Naive B cell (primary cell): ENCODE measurements at places on chromosomes 13 and 19.

DNA sequence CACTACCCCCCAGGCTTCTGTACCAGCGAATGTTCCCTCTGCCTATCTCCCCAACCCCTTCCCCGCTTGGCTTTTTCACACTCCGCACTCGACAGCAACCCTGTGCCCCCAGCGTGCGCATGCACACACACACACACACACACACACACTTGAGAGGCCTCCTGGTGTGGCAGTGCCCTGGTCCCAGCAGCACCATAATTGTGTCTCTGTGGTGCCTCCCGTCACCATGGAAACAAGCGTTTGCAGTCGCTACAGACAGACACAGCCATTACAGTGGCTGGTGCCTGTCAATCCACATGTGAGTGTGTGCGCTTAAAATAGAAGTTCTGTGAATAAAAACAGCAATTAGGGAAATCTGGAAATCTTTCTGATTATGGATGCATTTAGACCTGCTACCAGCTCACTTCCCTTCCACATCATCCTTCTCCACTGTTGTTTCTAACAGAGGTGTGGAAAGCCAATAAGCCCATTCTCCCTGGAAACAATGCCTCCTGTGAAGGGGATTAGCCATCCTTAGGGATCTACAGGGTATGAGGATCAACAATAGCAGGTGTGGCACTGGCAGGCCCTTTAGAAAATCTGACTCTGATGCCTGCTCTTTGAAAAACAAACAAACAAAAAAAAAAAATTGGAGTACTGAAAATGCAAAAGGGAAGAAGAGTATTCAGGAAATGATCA, 146.3 kb downstream of the DCLK1 start:
- DNase-seq, result no peak

DNA sequence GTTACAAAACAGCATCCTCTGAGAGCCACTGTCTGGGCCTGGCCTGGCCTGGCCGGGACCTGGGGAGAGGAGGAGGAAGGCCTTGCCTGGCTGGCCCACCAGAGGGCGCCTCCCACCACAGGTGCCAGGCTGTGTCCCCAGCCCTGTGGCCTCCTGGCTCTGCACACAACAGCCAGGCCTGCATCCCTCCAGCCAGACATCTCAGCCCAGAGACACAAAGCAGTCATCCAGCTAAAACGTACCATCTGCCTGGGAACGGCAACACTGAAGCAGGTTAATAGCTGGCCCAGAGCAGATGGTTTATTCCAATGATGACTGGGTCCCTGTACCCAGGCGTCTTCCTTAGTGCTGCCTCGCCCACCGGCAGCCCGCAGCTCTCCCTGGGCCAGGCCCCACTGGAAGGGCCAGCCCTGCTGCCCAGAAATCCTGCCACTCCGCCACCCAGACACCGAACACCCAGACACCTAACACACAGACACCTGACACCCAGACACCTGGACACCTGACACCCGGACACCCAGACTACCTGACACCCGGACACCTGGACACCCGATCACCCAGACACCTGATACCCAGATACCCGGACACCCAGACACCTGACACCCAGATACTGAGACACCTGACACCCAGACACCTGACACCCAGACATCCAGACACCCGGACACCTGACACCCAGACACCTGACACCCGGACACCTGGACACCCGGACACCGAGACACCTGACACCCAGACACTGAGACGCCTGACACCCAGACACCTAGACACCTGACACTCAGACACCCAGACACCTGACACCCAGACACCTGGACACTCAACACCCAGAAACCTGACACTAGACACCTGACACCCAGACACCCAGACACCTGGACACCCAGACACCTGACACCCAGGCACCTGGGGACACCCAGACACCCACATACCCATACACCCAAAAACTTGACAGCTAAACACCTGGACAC, 20.1 kb downstream of the C19orf12 start:
- peak; percentile 67 for DNase-seq

GRCh38 chr19:2296141-2296540, 11.8 kb downstream of the LINGO3 start:
- DNase-seq, result no peak

- no peak for DNase-seq
Measured at GRCh38 chr19:46744005-46744691, 1.7 kb upstream of the FKRP start.

DNA sequence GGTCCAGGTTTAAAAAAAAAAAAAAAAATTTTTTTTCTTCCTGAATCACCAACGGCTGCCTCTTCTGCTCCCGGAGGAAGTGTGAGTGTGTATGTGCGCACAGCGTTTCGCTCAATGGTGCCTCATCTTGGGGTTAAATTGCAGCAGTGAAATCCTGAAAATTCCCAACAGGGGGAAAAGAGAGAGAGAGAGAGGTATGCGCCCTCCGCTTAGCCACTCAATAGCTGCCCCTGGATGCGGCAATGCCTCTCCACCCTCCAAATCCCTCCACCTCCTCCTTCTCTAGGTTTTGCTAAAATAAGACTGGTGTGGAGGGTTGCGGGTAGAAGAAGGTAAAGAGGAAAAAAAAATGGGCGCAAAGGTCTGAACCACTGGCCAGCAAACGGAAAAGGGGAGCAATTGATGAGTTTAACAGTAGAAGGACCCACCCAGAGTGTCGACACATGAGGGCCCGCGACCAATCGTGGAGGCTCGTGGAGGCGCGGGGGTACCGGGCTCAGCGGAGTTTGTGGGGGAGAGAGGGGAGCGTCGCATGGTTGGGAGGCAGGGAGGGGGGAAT, 853 bp upstream of the CACNA1A start:
- DNase-seq, result no peak

GRCh38 chr13:24228852-24229458, 68.4 kb downstream of the SPATA13 start:
- DNase-seq, result peak; percentile 35

- no peak for DNase-seq
Measured at GRCh38 chr13:46334035-46334822, 52.8 kb downstream of the RUBCNL start.

- DNase-seq, result no peak
Measured at GRCh38 chr13:51234676-51235075, 12.5 kb downstream of the FAM124A start.

GRCh38 chr19:10713317-10713716, 4.6 kb upstream of the DNM2 start:
- DNase-seq, result no peak

GRCh38 chr19:30105727-30106126, 163.7 kb downstream of the URI1 start:
- DNase-seq, result no peak

GRCh38 chr19:47210689-47211316, 20.2 kb downstream of the BBC3 start:
- DNase-seq, result peak; percentile 73

DNA sequence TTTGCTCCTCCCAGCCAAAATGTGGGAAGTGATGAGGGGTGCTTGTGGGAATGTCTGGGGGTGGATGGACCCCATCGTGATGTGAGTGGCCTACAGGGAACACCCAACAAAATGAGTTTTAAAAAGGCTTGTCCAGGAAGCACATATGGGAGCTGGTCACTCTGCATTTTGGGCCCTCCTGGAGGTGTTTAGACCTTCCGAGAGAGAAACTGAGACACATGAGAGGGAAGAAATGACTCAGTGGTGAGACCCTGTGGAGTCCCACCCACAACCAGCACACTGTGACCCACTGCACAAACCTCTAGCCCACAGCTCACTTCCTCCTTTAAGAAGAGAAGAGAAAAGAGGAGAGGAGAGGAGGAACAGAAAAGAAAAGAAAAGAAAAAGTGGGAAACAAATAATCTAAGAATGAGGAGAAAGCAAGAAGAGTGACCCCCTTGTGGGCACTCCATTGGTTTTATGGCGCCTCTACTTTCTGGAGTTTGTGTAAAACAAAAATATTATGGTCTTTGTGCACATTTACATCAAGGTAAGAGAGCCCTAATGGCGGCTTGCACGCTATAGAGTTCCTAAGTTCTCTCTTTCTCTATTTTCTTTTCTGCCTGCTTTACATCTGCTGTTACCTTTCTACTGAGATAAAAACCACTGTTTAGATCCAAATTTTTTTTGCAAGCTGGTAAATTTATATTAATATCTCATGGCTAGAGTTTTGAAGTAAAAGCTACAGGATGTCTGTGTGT, 13.3 kb upstream of the LILRB1 start:
- peak; percentile 51 for DNase-seq

- DNase-seq, result no peak
Measured at GRCh38 chr13:93824286-93824685, 597.7 kb downstream of the GPC6 start.

DNA sequence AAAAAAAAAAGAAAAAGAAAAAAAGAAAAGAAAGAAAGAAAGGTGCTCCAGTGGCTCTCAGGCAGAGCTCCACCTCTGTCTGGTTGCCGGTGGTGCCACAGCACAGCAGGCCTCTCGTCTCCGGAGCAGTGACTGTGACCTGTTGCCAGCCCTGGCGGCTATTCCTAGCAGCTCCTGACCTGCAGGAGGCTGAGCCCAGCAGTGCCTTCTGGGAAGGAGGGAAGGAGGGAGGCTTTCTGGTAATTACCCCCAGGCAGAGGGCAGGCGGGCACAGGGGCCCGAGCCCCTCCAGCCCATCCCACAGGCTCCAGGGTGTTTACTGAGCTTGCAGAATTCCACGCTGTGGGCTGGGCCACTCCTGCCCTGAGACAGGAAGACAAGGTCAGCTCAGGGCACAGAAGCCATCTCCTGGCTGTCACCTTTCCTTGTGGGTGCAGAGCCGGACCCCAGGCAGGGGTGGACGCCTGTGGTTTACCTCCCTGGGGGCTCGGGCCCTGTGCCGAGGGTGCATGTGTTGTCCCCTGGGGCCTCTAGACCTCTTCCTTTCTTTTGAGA, 77.9 kb downstream of the GNG7 start:
- no peak for DNase-seq
